ENCODE measurements at places on chromosomes 6 and 20. TPM values are rescaled to one million over a fixed set of nuclear protein-coding genes. Genes with fewer than 3 reads are reported as not detected.

RAET1E gene
- 11.3 TPM for total RNA-seq

EYS gene
- total RNA-seq, result 0.87 TPM

FUCA2 gene
- total RNA-seq, result 38.8 TPM

IGF2R gene
- total RNA-seq, result 38.1 TPM

KCNQ5 gene
- total RNA-seq, result 6.9 TPM

DNAH8 gene
- total RNA-seq, result not detected

SLC4A11 gene
- 1.1 TPM for total RNA-seq

MYB gene
- total RNA-seq, result 0.40 TPM

WFDC2 gene
- not detected for total RNA-seq

LIN28B gene
- total RNA-seq, result 2.3 TPM

TMEM14B gene
- 122 TPM for total RNA-seq

TFAP2C gene
- total RNA-seq, result 11.7 TPM

DNA sequence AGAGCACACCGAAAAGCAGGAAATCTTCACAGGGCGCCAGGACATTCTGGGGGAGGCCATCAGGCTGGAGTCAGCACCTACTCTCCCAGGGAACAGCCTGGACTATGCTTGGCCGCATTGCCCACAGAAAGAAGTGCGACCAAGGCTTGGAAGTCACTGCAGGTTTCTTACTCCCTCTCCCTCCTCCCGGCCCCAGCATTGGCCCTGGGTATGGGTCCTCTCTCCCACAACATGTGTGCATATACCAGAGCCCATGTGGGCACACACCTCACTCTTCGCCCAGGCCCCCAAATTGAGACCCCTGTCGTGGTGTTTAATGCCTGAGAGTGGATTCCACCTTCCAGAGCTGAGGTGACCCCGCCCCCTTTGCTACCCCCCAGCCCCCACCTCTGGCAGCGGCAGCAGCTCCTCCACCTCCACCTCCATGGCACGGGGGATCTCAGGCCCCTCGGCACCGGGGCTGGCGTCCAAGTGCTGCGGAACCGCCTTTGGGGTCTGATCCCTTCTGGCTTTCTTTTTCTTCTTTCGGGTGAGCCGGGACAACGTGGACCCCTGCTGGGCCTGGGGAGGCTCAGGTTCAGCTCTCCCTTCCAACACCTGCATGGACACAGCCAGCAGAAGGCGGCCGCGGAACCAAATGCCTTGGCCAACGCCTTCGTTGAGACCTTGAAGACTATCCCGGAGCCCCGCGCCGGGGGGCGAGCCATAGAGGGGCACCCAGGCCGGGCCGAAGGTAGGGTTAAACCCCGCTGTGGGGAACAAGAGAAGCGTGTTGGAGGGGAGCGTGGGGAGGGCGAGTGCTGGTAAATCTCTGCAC, 15.2 kb upstream of the SPAG4 start:
- DNase-seq, result no peak

DNA sequence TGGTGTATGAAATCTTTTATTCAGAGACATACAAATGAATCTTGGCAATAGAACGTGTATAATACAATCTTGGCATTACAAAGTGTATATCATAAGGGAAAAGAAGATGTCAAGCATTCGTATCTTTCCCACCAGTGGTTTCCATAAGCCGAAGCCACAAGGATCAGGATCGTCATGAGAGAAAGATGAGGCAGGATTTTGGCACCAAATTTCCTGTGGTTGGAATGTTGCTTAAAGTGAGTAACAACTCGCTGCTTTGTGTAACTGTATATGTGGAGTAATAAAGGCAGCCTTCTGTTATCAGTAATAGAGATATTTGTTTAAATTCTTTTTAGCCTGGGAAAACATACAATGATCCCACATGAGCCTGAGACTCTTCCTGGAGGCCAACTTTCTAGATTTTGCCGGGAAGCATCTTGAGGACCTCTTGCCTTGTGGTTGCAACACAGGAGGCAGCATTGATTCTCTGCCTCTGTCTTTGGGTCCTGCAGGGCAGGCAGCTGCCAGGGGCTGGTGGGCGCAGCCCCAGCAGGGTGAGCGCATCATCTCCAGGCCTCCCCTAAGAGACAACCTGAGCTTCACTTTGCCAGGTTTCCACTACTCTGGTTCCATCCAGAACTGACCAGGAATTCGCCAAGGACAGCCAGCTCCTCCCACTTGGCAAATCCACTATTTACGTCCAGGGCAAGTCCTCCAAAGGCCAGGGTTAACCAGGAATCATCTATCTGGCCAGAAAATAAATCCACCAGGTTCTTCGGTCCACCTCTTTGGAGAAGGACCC, 230.9 kb upstream of the SULF2 start:
- peak; percentile 13 for DNase-seq

- no peak for DNase-seq
These were observed 44.9 kb downstream of the PRND start for GRCh38 chr20:4766631-4767030.

DNA sequence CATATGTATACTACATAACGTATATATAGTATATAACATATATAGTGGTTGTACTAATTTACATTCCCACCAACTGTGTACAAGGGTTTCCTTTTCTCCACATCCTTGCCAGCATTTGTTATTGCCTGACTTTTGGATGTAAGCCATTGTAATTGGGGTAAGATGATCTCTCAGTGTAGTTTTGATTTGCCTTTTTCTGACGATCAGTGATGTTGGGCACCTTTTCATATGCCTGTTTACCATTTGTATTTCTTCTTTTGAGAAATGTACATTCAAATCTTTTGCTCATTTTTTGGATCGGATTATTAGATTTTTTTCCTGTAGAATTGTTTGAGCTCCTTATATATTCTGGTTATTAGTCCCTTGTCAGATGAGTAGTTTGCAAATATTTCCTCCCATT, 11.4 kb downstream of the SYNJ2 start:
- DNase-seq, result no peak

DNA sequence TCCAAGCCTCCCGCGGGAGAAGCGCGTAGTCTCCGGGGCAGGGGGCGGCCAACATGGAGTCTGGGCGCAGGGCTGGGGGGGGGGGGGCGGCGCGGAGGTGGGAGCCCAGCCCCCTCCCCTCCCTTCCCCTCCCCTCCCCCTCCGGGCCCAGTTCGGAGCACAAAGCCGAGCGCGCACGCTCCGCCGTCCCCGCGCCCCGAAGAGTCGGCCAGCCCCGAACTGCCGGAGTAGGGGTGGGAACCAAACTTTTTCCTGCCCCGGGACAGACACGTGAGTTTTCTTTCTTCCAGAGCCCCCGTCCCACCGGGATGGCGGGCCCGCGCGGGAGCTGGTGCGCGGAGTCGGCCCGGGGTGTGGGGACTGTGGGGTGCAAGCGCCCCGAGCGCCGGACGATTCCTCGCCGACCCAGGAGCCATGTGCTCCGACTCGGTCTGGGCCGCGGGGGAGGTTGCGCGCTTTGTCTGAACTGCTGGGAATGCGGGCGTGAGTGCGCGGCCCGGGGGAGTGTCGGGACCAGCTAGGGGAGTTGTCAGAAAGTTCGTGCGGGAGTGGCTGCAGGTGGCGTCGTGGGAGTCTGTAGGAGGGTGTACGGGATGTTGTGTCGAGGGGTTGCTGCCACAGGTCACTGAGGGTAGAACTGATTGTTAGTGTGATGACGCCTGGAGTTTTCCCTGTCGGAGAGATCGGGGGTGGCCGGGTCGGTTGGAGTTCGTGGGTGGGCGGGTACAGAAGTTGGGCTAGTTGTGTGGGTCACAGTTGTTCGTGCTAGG, 1.2 kb downstream of the TGIF2 start:
- peak; percentile 36 for DNase-seq

- DNase-seq, result peak; percentile 60
These were observed 17.8 kb upstream of the HMGN4 start for GRCh38 chr6:26520237-26520849.

DNA sequence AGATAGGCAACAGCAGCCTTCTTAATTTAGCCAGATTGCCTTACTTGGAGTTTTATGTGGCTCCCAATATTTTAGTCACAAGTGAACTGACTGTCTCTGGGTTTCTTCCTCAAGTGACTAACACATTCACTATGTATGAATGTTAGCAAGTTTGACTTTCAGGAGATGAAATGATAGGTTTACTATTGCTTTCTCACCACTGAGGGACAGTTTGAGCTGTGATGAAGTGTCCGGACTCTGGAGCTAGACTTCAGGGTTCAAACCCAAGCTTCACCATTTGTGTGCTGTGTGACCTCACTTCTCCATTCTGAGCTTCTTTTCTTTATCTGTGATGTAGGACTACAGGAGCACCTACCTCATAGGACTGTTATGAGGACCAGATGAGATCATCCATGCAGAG, 8.2 kb downstream of the DHX35 start:
- peak; percentile 65 for DNase-seq

DNA sequence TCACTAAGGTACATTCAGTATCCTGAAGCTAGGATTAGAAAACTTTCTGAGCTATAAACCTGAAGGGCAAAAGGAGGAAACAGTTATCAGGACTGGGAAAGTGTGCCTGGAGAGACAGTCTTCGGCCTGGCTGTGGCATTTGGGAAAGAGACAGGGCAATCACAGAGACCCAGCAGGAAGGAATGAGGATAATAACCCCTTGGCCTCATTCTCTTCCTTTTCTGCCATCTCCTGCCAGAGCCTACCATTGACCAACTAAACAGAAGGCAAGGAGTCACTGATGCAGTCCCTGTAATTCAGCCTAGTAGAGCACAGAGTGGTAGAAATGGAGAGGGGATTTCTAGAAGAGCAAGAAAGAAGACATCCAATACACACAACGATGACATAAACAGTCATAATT, 359.4 kb downstream of the HDGFL1 start:
- no peak for DNase-seq

DNA sequence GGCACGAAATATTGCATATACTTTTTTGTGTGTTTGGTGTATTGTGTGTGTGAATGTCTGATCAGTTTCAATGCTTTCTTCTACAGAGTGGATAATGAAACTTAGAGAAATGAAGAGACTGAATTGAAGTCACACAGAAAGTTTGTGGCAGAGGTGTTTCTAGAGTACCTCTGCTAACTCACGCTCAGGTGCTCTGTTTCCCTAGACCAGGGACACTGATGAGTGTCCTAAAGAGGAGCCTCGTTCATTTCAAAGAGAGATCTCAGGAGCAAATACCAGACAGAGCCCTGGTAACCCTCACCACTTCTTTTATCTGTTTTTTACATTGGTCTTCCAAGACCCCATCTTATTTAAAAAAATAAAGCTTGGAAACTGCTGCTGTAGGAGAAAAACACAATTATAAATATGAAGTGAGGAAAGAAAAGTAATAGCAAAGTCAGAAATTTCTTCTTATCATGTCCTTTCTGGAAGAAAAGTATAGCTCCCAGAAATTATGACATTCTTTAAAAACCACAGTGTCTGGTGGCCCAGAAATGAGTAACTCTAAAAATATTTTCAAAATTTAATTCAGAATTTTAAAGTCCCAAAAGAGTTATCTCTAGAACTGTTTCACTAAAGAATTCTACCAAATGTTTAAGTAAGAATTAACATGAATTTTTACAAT, 720.6 kb downstream of the RFPL4B start:
- peak; percentile 34 for DNase-seq

- no peak for DNase-seq
These were observed 19.3 kb downstream of the RIPOR2 start for GRCh38 chr6:24916496-24916895.

DNA sequence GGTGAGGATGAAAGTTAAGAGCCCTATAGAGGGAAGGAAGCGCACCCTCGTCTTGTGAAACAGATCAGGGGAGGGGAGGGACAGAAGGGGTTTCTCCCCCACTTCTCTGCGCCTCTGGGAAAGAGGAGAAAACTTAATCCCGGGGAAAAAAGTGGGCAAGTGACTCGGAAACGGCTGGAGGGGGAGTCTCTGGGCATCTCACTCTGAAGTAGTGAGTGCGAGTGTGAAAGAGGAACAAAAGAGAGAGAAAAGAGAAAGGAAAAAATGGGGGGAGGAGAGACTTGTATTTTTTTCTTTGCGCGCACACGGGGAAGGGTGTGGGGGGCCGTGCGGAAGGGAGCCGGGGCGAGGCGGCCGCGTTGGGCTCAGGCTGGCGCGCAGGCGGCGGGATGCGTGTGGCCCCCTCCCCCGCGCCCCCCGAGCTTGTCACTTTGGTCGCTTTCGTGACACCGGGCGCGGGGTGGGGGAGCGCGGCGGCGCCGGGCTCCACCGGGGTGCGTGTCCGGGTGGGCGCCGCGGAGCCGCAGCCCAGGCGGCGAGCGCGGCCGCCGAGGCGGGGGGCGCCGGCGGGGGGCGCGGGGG, 454 bp downstream of the L3MBTL3 start:
- no peak for DNase-seq

GRCh38 chr6:55199239-55199638, 24.9 kb downstream of the HCRTR2 start:
- no peak for DNase-seq

- DNase-seq, result peak; percentile 81
These were observed 418.6 kb downstream of the CDKAL1 start for GRCh38 chr6:20952699-20953474.

GRCh38 chr6:83429857-83430610, 817 bp downstream of the ME1 start:
- peak; percentile 42 for DNase-seq

GRCh38 chr20:57560554-57561355, at the start of gene PCK1:
PCK1 (plus strand) TSS chr20:57561110; CDS start chr20:57561412, 302 bp downstream.
- no peak for DNase-seq

GRCh38 chr6:151213352-151213751, 26.4 kb upstream of the AKAP12 start:
- DNase-seq, result peak; percentile 28

DNA sequence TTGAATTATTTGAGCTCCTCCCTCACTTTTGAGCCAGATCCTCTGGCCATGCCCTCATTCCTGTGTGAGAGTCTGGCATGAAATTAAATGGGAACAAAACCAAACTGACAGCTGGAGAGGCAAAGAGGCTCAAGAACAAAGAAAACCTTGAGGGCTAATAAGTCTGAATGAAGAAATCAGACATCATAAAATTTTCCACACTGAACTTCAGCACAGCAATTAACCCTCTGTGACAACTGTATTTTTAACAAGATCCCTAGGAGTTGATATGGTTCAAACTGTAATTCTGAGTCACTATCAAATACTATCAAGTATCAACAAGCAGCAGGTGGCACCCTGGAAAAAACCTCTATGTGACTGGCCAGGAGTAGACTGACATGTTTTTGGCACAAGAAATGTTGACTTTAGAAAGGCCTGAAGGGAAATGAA, 109.4 kb upstream of the EMILIN3 start:
- peak; percentile 48 for DNase-seq

DNA sequence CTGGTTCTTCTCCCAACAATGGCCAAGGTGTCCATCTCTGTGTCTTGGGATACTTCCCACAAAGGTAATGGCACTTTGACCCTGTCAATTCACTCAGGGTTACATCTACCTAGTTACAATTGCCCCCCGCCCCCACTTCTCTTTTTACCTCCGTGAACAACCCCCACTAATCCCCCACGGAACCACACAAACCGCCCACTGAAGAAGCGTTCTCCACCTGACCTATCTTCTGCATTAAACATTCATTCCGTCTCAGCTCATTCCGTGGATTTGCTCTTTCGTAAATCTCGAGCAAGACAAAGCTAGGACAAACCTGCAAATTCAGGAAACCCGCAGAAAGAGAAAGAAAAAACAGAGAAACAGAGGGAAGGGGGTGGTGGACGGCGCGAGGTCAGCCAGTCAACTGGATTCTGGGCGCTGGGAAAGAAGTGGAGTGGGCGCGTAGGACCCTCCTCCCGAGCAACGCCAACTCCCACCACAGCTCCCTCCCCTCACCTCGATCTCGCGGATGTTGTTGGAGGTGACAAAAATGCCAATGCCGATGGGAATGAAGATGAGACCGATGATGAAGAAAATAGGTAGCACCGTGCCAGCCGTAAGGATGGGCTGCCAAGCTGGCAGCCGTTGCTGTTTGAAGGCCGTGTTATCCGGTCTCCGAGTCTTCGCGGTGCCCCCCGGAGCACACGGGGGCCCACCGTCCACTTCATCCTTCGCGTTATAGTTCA, 523 bp downstream of the TMEM30A start:
- no peak for DNase-seq

GRCh38 chr6:167020206-167020605, 21.0 kb downstream of the CEP43 start:
- no peak for DNase-seq

- DNase-seq, result no peak
These were observed 18.4 kb upstream of the FLRT3 start for GRCh38 chr20:14355791-14356190.
